Activated CD4-positive, alpha-beta T cell treated with anti-CD3 and anti-CD28 coated beads, Interleukin-2, amount 50 U/mL, for 1 hour (primary cell): ENCODE measurements at places on chromosomes 12 and 14.

DNA sequence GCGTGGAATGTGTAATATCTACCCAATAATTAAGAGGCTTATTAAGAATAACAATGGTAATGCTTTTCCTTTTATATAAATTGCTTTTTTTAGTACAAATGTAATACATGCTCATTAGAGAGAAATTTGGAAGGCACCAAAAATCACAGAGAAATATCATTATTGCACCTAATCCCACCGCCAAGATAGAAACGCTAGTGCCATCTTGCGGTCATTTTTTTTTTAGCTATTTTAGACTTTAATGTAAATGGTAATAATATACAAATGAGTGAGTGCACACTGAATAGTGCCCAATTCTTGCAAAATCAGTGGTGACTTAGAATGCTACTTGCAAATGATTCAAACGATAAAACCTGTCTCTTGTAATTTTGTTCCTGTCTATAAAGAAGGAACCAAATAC, 576.8 kb upstream of the TMEM132C start:
- no peak for DNase-seq

DNA sequence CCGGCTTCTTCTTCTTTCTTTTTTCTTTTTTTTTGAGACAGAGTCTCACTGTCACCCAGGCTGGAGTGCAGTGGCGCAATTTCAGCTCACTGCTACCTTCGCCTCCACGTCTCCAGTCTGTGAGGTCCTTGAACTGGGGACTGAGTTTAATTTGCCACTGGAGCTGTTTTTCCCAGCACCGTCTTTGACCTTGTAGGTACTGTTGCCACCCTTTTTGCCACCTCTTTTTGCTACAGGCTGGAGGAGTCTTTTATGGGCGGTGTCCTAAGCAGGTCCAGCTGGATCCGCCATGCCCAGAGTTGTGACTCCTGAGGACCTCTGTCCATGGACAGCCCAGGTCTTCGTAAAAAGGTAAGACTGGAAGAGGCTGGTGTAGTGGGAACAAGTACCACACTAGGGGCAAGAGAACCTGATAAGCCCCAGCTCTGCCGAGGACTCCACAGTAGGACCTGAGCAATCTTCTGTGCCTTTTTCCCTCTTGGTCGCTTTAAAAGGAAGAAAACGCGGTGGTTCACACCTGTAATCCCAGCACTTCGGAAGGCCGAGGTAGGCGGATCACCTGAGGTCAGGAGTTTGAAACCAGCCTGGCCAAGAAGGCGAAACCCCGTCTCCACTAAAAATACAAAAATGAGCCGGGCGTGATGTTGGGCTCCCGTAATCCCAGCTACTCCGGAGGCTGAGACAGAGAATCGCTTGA, 946 bp downstream of the RNU4-2 start:
- peak; percentile 13 for DNase-seq

- DNase-seq, result no peak
These were observed 22.7 kb downstream of the TRMT5 start for GRCh38 chr14:60958146-60958545.

- DNase-seq, result no peak
These were observed 185.5 kb upstream of the FAR2 start for GRCh38 chr12:28963554-28963953.

- DNase-seq, result no peak
These were observed 37.4 kb upstream of the HIGD1C start for GRCh38 chr12:50914872-50915484.
